ENCODE measurements at places on chromosomes 6 and 20.

DNA sequence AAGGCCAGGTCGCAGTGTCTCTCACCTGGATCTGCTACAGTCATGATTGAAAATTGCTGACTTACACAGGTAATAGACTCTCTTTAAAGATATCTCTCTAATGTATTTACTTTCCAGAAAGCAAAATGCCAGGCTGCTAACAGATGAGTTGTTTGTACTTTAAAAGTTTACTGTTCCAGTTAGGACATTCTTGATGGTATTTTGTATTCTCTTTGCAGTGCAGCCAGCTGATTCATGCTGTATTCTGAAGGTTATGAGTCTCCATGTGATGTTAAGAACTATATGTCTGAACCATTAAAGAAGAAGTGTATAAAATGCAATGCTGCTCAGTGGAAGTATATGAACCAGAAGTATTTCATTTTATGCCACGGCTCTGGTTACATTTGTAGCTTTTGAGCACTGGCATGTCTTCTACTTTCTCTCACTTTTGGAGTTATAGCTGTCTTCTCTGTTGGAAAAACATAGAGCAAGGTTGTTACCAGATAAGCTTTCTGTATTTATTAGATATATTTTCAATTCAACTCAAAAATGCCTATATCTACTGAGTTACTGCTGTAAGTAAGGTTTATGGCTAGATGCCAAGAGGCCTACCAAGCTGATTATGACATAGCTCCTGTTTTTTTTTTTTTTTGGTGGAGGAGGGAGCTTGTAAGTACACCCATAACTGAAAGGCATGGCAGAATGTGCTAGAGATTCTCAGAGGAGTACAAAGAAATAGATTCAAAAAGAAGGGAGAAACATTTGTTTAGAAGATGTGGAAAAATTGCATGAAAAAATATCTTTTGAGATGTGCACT is 130.5 kb upstream of the MAN1A1 start:
- DNase-seq, result no peak

GRCh38 chr20:55160996-55161395 is 685.6 kb downstream of the DOK5 start:
- DNase-seq, result no peak

GRCh38 chr6:67252663-67253062 is 1382.4 kb upstream of the ADGRB3 start:
- DNase-seq, result no peak

DNA sequence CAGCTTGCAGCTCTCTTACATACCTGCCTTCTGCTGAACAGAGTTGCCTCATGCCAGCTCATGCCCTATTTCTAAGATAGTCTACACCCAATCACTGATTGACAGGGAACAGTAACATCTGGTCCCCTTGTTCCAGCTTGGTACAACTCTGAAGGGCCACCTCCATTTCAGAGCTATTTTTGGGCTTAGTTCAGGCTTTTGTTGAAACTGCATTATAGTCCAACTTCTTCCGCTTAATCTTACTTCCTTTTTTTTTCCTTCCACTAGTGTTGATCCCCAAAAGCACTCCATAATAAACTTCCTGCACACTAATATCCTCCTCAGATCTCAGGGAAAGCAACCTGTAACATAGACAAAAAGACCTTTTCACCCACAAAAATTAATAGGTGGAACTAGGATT is 65.7 kb upstream of the TNFRSF21 start:
- DNase-seq, result no peak

DNA sequence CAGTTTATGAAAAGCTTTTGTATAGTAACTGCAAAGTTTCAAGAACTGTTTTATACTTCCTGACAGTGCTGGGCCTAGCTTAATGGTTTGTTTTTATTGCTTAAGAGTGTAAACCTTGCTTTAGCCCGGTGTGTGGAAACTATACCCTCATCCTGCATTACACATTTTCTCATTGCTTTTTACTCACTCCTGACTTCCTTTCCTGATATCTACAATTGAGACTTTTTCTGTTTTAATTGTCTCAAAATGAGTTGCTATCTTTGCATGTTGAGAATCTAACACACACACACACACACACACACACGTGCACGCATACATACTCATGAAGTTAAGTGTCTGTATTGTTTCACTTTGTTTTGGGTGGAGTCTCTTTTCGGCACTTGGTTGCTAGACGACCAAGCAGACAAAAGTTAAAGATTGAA is 16.7 kb downstream of the BMP2 start:
- no peak for DNase-seq

DNA sequence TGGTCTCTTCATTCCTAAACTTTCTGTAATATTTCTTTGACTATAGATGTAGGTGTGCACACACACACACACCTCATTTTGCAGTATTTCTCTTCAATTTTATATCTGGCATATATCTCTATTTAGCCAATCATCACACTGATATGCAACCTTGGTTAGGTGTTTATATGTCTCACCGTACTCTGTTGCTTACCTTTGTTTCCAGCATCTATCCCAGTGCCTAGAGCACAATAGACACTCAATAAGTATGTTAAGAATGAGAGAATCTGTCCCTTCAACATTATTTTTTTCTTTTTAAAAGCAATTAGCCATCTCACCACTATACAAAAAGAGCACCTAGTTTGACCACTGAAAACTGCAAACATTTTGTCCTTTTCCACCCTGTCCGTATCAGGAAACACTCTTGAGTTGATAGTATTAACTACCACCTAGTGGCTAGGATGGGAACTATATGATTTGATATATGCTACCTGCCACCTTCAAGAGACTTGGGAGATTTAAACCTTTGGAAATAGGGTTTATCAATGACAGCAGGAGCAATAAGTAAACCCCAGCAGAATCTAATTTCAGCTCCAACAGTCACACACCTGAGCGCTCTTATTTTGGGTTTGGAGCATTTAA is 48.7 kb upstream of the RSPO3 start:
- no peak for DNase-seq

DNA sequence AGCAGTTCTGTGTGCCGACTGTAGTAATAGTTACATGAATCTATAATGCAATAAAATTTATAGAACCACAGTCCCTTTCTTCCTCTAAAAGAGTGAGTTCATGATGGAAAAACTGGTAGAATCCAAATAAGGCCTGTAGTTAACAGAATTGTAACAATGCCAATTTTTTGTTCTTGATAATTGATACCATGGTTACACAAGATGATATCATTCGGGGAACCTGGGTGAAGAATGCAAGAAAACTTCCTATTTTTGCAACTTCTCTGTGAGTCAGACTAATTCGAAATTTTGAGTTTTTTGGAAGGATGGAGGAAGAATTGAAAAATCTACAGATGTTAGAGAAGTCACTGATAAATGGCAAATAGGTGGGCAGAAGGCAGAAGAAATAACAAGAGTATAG is 381.8 kb downstream of the CDKAL1 start:
- DNase-seq, result no peak

GRCh38 chr6:53854843-53855567 is 60.2 kb downstream of the LRRC1 start:
- DNase-seq, result peak; percentile 10

DNA sequence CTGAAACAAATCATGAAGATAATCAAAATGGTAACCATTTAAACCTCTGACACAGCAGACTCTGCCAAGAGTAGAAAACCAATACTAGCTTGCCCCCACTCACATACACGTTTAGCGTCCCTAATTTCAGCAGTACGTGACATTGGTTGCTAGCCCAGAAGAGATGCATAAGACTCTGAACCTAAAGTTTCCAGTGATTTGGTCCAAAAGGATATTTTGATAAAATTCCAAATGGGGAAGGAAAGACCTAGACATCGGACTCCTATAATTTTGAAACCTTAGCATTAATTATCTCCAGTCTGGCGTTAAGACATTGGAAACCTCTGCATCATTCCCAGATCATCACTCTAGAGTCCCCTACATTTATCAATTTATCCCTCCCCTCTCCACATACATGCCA is 98.1 kb downstream of the GMDS start:
- no peak for DNase-seq

DNA sequence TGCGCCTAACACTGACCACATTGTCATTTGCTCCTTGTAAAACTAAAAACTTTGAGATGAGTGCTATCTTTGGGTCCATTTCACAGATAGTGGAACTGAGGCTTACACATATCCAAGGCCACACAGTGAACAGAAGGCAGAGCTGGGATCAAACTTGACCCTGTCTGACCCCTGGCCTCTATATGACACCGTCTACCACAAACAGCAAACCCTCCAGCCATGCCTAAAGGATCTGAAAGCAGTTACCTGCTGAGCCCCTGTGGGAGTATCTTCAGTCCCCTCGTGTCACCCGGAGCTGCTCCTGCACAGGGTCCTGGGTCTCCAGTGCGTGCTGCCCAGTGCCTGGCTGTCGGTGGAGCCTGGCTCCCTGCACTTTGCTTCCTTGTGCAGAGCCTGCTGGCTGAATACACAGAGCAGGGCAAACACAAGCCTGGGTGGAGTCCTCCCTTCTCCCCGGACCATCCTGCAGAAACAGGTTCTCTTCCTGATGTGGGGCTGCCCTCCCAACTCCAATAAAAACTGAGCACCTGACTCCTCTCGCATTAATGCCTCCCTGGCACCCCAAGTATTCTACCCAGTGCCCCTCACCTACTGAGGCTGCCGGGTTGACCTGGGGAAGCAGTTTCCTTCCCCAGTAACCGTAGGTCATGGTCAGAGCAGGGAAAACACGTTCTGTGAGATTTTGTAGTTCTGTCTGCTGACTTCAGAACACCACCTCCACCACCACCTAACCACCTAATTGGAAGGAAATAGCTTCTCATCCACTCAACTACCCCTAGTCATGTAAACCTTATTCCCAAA is at the start of gene BCAS1:
BCAS1 (minus strand) TSS at position 408 of the 801 bp plus-strand sequence. CDS start 11,876 bp downstream, outside the sequence.
- DNase-seq, result no peak

- no peak for DNase-seq
Observed at GRCh38 chr6:87534377-87535047, 55.3 kb downstream of the RARS2 start.

- peak; percentile 67 for DNase-seq
Observed at GRCh38 chr6:44126320-44127149, 717 bp downstream of the MRPL14 start.

DNA sequence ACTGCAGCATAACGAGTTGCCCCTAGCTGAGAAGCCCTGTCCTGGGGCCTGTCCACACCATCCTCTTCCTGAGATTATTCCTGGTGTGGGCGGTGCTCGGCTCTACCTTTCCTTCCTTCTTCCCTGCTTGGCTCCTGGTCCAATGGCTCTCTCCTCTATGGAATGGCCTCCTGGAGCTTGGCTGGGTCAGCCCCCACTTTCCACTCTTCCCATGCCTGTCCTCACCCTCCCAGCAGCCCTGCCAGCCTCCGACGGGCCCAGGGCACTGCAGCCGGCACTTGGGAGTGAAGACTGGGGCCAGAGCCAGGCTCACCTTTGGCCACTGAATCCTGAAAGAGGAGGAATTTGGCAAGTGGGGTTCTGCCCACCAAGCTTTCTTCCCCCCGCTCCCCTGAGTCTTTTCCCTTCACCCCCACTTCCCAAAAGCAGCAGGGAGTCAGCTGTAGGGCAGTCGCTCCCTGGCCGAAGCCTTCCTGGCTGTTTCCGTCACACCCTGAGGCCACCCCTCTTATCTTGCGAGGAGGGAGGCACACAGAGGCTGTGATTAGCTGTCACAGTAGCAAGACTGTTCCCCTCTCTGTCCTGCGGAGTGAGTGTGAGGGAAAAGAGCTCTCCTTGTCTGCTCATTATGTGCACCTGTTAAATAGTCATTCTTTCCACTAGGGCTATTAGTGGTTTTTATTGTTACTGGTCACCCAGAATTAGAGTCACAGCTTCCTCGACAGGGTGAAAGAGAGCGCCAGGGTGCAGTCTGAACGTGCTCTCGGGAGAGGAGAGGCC is 6.3 kb upstream of the CDSN start:
- DNase-seq, result no peak

DNA sequence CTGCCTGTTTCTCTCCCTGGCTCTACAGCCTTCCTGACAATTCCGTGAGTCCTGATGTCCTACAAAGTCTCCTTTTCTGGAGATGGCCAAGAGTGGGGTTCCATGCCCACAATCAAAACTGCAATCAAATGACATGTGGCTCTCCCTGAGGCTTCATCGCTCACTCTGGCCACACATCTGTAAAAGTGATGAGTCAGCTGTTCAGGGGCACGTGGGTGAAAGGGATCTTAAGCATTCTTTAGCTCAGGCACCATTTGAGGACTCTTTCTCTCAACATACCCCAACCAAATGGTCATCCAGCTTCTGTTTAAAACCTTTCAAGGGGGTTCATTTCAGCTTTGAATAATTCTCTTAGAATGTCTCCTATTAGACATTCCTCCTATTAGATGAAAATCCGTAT is 42.3 kb upstream of the EYA2 start:
- DNase-seq, result no peak

- no peak for DNase-seq
Observed at GRCh38 chr6:96520171-96521115, 1.2 kb upstream of the UFL1 start.

- no peak for DNase-seq
Observed at GRCh38 chr6:39804466-39805065, 12.4 kb downstream of the DAAM2 start.

- no peak for DNase-seq
Observed at GRCh38 chr6:142820338-142821051, 124.5 kb downstream of the HIVEP2 start.

DNA sequence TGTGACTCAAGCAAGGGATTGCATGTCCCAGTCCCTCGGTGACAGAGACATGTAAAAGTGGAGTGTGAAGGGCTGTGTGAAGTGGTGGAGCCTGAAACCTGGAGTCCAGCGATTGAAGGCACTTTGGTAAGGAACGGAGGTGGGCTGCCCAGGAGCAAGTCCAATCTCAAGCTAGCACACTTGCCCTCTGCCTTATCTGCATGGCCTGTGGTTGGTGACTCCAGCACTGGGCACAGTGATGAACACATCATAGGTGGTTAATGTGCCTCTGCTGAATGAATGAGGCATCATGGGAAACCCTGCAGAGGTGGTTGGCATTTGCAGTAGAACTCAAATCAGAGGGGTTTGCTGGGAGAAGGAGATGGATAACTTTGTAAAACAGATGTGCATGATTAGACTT is 14.9 kb upstream of the ULBP3 start:
- DNase-seq, result no peak

Data from central memory CD4-positive, alpha-beta T cell (primary cell).